ENCODE measurements at places on chromosomes 2 and 18.

GRCh38 chr18:51007790-51008139 is 22.2 kb upstream of the SMAD4 start:
- no peak for DNase-seq

DNA sequence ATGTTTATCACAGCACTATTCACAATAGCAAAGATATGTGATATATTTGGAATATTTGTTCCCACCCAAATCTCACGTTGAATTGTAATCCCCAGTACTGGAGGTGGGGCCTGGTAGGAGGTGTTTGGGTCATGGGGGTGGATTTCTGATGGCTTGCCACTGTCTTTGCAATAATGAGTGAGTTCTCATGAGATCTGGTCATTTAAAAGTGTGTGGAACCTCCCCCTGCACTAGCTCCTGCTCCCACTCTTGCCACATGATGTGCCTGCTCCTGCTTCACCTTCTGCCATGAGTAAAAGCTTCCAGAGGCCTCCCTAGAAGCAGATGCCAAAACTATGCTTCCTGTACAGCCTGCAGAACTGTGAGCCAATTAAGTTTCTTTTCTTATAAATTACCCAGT is 72.2 kb upstream of the DYNC1I2 start:
- no peak for DNase-seq

GRCh38 chr2:239142806-239143205 is 258.0 kb downstream of the HDAC4 start:
- DNase-seq = no peak

GRCh38 chr2:19312949-19313348 is 45.5 kb downstream of the OSR1 start:
- no peak for DNase-seq

DNA sequence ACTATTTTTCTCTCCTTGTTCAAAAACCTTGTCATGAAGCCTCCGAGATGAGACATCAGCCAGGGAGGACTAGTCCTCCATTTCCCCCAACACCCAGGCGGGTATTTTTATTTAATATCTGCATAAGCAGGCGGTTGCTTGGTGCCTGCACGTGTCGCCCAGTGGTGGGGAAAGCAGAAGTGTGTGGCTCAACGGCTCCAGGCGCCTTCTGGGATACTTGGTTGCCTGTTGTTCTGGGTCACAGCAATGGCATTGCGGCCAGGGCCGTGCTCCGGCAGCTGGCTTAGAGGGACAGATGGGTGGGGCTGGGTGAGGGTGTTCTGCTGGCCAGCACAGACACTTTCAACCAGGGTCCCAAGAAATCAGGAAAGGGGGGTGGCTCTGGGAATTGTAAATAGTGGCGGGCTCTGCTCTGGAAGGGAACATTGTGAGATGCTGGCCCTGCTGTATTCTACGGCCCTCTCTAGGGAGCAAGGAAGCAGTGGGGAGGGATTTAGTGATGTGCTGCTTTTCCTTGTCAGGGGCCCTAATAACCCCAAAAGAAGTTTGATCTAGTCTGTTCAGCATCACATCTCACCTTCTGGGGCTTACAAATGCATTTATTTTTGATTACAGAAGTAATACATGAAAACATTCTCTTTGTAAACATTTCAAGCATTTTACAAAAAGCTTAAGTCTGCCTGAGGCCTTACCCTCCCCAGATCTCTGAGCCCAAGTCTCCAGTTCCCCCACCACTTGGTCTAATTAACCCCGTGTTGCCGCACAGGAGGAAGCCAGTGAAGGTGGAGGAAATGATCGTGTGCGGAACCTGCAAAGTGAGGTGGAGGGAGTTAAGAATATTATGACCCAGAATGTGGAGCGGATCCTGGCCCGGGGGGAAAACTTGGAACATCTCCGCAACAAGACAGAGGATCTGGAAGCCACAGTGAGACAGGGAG is 1.1 kb downstream of the VAMP8 start:
- DNase-seq = no peak

Data from NCI-H524 (cell line).